Hypothalamus (tissue), 51 donors: ENCODE measurements at places on chromosomes 5 and 9.

DNA sequence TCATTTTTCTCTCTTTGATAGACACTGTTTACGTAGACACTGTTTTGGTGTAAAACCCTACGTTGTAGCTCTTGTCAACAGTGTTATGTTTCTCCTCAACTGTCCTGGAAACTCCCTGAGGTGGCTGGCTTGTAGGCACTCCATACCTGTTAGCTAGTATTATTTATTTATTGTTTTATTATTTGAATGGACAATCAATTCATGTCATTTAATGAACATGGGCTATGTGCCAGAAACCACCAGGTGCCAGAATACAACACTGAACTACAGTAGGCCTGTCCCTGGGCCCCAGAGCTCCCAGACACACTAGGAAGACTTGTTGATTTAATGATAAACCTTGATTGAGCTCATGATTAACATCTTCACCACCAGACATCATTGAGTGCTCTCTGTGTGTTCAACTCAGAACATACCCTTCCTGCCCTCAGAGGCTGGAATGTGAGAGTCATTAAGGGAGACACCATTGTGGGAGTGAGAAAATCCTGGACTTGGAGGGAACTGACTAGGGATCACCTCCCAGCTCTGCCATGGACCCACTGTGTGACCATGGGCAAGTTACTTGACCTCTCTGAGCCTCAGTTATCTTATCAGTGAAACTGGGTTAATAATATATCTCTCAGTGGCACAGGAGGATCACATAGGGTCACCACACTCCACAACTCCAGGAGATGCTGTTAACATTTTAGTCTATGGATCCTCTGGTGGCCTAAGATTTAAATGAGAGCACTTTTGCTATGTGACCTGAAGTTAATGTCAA, 19.2 kb downstream of the IRF1 start:
- no peak for DNase-seq

- no peak for DNase-seq
These were observed 10.7 kb upstream of the SERINC5 start for GRCh38 chr5:80266566-80266965.

DNA sequence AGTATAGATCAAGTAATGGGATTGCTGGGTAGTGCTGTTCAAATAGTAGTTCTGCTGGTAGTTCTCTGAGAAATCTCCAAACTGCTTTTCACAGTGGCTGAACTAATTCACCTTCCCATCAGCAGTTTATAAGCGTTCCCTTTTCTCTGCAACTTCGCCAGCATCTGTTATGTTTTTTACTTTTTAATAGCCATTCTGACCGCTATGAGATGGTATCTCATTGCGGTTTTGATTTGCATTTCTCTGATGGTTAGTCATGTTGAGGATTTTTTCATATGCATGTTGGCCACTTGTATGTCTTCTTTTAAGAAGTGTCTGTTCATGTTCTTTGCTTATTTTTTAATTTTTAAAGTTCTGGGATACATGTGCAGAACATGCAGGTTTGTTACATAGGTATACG, 279.2 kb upstream of the NREP start:
- DNase-seq, result no peak

- no peak for DNase-seq
These were observed 40.8 kb upstream of the GLRX start for GRCh38 chr5:95863383-95863757.

- no peak for DNase-seq
These were observed 34.8 kb downstream of the PLEKHG4B start for GRCh38 chr5:126806-127205.

GRCh38 chr9:96858018-96858573, 3.8 kb upstream of the ZNF782 start:
- no peak for DNase-seq

DNA sequence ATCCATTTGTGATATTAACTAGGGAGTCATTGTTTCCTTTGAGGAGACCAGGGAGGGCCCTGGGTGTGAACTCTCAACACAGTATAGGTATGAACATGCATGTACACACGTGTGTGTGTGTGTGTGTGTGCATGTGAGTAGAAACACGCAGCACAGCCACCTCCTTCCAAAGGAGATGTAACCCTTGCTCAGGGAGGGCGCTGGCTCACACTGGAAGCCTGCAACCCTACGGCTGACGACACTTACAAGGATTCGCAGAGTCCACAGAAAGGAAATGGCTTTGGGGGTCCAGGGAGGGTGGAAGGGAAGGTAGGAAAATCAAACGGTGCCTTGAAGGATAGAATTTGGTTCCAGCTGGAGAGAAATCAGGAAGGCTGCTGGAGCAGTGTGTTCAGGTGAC, 21.9 kb downstream of the TRIP13 start:
- no peak for DNase-seq

DNA sequence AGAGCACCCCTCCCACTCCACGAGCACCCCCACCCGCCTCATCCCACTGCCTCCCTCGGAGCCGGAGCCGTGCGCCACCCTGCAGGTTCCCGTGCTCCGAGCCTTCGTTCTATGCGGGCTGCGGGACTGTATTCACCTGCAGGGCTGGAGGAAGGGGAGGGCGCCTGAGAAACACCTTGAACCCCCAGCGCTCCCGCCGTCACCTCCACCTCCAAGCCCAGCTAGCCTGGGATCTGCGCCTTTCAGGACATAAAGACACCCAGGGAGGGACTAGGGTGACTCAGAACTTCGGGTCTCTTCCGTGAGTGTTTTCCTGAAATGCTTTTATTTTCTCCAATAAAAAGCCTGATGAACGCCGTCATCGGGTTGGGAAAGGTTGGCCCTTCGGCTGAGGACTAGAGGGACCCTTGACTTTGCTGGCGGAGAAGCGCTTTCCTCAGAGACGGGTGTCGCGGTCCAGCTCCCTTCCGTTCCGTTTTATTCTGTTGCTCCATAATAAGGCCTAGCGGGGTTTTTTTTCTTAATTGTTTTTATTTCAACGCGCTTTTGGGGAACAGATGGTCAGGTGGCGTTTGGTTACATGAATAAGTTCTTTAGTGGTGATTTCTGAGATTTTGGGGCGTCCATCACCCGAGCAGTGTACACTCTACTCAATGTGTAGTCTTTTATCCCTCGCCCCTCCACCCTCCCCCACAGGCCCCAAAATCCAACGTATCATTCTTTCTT, 4.6 kb downstream of the TLX3 start:
- no peak for DNase-seq

- no peak for DNase-seq
These were observed 84.4 kb upstream of the ITGA1 start for GRCh38 chr5:52703321-52703720.

DNA sequence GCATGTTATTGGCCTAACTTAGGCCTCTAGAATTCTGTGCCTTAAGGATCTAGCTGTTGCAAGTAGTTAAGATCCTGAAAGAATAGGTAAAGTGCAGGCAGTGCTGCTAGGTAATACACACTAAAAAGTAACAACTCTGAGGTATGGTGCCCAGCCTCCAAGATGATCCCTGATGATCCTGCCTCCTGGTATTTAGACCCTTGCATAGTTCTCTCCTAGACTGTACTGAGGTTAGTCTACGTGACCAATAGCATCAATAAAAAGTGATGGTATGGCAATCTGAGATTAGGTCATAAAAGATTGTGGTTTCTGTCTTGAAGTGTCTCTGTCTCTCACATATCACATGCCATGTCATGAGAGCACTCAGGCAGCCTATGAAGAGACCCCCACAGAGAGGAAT, 9.2 kb downstream of the TSTD2 start:
- no peak for DNase-seq

- DNase-seq, result no peak
These were observed 42.5 kb downstream of the SFXN1 start for GRCh38 chr5:175520873-175521272.

- no peak for DNase-seq
These were observed 131.0 kb downstream of the PBX3 start for GRCh38 chr9:125878164-125878631.

GRCh38 chr5:11646141-11646540, 258.1 kb downstream of the CTNND2 start:
- no peak for DNase-seq

DNA sequence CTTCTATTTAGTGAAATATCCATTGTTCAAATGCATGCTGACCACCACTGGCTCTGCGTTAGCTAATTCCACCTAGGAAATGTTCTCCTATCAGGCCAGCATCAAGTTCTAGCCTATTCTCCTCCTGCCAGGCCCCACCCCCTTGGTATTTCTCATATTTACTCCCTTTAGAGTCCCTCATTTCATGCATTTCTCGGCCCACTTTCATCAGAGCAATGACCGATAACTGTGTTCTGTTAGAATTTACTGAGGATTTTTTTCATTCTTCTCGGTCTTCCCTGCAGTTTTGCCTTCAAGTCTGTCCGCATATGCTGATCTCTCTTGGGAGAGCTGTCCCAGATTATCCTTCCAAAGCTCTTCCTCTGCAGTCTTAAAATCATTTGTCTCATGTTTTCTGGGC, 143.4 kb downstream of the GOLPH3 start:
- no peak for DNase-seq

DNA sequence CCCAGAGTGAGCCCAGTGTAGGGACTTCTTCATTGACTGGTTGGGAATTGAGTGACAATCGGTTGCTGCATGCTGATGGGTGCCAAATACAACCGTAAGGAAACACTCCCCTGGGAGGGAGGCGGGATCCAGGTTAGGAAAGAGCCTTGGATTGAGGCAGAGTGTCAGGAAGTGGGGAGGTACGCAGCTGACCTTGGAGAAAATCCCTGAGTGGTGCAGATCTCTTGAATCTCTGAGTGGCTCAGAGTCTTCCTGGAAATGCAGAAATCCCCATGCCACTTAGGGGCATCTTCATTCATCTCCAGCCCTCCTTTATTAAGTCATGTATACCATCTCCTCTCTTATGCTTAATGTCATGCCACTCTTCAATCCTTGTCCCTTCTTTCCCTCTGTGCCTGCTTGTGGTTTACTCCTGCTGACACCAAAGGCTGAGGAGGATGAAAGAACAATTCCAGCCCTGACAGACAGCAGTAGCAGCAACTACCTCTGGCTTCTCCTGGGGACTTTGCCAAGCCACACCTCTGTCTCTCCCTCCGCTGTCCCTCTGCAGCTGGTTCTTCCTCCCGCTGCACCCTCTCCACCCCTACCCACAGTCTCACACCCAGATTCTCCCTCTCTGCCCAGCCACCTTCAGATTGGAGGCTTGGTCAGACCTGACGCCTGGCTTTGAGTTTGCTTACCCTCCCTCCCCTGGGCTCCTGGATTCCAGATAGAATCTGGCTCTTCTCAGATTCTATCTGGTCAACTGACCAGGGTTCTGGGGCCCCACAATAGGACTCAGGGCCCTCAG, 14.1 kb upstream of the LCP2 start:
- no peak for DNase-seq

DNA sequence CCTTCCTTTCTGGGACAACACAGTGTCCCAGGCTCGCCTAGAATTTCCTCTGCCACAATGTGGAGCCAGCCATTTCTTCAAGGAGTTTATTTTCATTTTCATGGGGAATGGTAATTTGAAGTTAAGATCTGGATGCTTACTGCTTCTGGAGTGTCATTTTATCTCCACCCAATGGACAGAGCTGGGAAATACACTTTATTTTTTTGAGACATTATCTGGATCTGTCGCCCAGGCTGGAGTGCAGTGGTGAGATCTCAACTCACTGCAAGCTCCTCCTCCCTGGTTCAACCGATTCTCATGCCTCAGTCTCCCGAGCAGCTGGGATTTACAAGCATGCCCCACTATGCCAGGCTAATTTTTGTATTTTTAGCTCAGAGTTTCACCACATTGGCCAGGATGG, 12.7 kb upstream of the THG1L start:
- peak; percentile 24 for DNase-seq

DNA sequence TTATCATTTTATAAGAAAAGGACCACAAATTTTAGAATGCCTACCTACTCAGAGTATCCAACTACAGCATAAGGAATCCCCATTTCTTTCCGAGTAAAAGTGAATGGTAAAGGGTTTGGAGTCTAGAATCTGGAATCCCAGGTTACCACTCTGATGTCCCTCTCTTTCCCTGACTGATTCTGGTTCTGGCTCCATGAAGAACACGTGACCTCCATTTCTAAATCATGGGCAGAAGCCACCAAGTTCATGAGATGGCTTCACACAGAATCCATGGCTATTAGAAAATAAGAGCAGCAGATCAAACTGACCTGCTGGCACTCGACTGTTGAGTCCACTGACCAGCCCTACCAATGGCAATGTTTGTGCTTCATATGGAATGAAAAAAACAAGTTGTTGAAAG, 40.7 kb downstream of the PFDN1 start:
- no peak for DNase-seq

DNA sequence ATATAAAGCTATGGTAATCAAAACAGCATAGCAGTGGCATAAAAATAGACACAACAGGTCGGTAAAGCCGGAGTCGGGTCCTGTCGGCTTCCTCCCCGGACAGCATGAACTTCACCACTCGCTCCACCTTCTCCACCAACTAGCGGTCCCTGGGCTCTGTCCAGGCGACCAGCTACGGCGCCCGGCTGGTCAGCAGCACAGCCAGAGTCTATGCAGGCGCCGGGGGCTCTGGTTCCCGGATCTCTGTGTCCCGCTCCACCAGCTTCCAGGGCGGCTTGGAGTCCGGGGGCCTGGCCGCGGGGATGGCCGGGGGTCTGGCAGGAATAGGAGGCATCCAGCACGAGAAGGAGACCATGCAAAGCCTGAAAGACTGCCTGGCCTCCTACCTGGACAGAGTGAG, 124.0 kb downstream of the CSNK1G3 start:
- DNase-seq, result no peak

DNA sequence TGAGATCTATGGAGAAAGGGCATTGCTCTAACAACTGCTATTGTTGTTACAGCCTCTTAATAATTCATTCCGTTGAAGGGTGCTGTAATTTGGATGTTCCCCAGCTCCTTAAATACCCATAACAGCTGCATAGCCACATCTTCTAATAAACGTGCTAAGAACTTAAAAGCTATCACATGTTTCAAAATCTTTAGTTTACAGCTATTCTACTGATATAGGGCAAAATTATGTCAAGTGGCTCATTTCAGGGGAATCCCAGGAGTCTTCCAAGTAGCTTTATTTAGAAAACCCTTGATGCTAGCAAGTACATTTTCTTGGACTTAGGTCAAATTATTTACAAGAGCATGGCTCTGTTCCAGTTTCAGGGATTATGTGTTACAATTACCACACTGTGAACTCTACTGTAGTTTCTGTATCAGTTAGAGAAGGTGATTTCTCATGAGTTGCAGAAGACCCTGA, 990.4 kb upstream of the ACO1 start:
- DNase-seq, result no peak

DNA sequence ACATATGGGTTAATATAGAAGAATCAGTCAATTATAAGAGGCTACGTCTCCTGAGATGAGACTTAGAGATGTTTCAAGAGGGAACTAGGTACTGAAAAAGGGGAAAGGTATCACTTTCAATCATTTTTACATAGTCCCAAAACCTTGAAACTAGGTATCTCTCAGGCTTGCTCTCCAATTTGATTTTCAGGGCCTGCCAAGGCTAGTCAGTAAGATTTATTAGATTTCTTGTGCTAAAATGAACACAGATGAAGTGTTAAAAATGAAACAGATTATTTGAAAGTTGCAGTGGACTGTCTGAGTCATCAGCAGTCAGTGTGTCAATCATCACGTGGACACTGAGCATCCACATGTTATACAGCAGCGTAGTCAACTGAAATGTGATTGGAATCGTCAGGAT, 591.1 kb downstream of the DTWD2 start:
- no peak for DNase-seq

GRCh38 chr9:2257248-2257929, 242.2 kb downstream of the SMARCA2 start:
- no peak for DNase-seq
